ENCODE measurements at places on chromosomes 4 and X. TPM values are rescaled to one million over a fixed set of nuclear protein-coding genes. Genes with fewer than 3 reads are reported as not detected.

Gene FAM53A
- total RNA-seq, result 0.77 TPM

Gene PAK3
- 1.3 TPM for total RNA-seq

Gene USP17L30
- not detected for total RNA-seq

Gene GLUD2
- total RNA-seq, result 1.8 TPM

Gene ARAP2
- 3.0 TPM for total RNA-seq

Gene PNMA6F
- total RNA-seq, result not detected
